Stimulated activated CD8-positive, alpha-beta memory T cell treated with anti-CD3 and anti-CD28 coated beads, Interleukin-7, amount 100 ng/mL, for 1 hour (primary cell): ENCODE measurements at places on chromosomes 2 and 18.

DNA sequence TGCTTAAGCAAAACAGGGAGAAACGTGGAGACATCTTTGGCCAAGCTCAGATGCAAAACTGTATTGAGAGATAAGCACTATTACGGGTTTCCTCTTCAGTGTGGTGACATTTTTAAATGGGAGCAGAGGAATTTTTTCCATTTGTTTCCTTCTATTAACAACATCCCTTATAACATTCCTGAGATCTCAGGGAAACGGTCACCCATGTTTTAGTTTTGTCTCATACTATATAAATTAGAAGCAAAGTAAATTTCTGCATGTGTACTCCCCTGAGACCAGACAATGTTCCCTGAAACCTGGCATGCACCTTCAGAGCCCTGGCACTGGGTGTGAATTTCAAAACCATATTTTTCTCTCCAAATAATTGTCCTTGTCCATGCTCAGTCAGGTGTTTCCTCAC is 57.6 kb upstream of the RNF152 start:
- no peak for DNase-seq

DNA sequence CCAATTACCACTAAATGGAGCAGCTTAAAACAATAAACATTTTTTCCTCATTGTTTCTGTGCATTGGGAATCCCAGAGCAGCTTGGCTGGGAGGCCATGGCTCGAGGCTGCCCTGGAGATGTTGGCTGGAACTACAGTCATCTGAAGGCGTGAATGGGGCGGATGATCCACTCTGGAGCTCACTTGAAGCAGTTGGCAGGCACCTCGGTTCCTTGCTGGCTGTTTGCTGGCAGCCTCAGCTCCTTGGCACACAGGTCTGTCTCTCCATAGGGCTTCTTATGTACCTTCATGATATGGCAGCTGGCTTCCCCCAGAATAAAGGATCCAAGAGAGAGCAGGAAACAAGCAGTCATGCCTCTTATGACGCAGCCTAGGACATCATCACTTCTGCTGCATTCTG is 227.0 kb upstream of the COPS8 start:
- no peak for DNase-seq

DNA sequence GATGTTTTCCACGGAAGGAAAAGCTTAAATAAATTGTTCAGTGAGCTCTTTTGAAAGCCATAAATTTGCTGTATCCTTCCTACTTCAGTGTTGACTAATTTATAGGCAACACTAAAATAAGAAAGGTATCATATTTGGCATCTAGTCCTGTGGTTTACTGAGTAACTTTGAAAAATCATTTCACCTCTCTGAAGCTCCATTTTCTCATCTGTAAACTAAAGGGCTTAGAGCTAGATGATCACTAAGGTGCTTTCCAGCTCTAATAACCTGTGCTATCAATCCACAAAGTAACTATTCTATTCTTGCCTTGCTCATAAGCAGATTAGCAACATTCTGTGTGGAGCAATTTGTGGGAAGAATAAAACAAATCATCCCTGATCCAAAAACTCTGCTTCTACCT is 3.6 kb upstream of the MYOM1 start:
- no peak for DNase-seq

DNA sequence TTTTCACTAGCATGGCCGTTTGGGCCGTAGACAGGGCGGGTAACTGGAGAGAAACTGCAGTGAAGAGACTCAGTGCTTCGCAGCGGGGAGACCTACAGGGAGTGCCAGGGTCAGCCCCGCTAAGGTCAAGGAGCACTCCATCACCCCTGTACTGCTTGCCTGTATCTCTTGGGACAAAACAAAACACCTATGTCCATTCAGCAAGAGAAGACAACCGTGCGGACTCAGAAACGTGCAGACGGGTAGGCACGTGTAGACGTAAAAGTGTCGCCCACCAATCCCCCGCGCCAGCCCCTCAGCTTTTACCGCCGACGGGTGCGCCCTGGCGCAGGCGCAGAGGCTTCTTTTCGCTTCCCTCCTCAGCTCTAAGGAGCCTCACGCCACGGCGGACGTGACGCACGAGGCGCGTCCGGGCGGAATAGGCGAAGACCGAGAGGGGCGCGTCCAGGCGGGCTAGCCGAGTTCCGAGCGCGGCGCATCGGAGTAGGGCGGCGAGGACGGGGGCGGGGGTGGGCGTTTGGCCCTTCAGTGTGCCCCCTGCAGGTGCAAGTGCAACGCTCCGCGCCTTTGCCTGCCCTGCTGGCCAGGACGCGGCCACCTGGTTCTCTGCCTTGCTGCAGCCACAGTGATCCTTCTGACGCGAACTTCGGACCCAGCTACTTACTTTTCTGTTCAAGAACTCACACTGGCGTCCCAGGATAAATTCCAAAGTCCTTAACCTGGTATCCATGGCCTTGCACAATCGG is 3.3 kb upstream of the SOS1 start:
- DNase-seq, result peak; percentile 89

DNA sequence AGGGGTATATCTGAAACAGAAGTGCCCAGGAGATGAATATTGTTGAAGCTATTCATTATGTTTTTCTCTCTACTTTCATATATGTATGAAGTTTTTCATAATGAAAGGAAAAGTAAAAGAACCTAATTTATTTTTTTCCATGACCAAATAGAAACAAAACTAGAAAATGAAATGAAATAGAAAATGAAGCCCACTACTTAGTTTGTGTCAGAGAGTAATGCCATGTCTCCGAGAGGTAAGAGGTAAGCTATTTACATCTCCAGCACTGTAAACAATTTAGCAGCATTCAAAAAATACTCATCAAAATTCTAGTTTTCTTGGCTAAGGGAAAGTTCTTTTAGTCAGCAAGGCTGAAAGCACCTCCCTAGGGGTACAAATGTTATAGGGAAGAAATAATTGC is 238.6 kb downstream of the PTH2R start:
- DNase-seq, result no peak

- DNase-seq, result no peak
These were observed 16.3 kb downstream of the IGFBP5 start for GRCh38 chr2:216678813-216679657.

GRCh38 chr2:198917926-198918720 is 539.6 kb downstream of the SATB2 start:
- no peak for DNase-seq
